ENCODE measurements at places on chromosomes 4 and X. TPM values are rescaled to one million over a fixed set of nuclear protein-coding genes. Genes with fewer than 3 reads are reported as not detected.

DNA sequence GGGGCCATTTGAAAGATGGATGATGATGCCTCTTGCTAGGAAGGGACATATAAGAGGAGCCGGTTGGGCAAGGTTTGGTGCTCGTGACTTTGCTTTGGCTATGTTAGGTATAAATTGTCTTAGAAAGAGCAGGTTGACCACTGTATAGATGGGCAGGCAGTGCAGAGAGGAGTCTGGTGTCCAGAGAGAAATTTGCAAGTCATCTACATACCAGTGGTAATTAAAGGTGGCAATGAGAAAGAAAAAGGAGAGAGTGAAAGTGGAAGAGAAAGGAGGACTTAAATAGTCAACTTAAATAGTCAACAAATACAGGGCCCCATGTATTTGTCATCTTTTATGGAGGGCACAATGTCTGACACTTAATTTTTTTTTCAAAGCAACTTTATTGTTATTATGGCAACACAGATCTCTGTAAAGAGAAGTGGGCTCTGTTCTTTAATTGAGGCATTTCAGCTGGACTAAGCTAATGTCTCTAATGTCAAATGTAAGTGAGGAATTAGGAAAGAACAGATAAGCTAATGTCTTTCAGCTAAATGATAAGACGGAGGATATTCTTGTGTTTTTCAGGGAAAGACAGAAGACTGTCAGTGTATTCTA lies 75.4 kb upstream of the ANXA3 start:
- no peak overlapping the region for H3K27ac ChIP-seq
- peaks cover 39% of the 10 kb centered on the region for H3K36me3 ChIP-seq
- H3K4me3 ChIP-seq = no peak overlapping the region
- H3K27me3 ChIP-seq = no peaks in the 10 kb centered on the region
- no peaks in the 10 kb centered on the region for H3K4me1 ChIP-seq

DNA sequence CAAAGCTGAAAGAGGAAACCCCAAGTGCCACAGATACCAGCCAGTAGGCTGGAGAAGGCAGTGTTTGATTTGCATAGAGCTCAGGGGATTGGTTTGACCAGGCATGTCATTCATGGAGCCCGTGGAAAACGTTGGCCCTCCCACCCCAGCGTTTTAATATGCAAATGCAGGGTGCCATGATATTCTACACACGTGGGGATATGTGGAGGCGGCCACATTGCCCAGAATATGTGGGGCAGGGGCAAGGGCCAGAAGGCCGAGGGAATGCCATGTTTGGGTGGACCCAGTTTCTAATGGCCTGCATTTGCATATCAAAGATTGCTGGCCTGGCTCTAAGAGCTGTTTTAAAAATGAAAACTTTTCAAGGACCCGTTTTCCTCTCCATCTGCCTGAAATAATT lies 71.1 kb downstream of the MAP9 start:
- DNase-seq = no peak
- no peaks in the 10 kb centered on the region for H3K36me3 ChIP-seq
- no peaks in the 10 kb centered on the region for H3K4me1 ChIP-seq
- H3K27me3 ChIP-seq = no peaks in the 10 kb centered on the region

- H3K27me3 ChIP-seq = peaks cover 3% of the 10 kb centered on the region
- H3K4me1 ChIP-seq = no peaks in the 10 kb centered on the region
- H3K4me3 ChIP-seq = no peak overlapping the region
- no peak overlapping the region for H3K27ac ChIP-seq
- DNase-seq = no peak
- H3K36me3 ChIP-seq = no peaks in the 10 kb centered on the region
Observed at GRCh38 chrX:23938690-23939089, 30.9 kb downstream of the CXorf58 start.

GRCh38 chrX:54825716-54826438 lies 18.3 kb downstream of the MAGED2 start:
- H3K27ac ChIP-seq = no peak overlapping the region
- no peaks in the 10 kb centered on the region for H3K36me3 ChIP-seq
- no peaks in the 10 kb centered on the region for H3K4me1 ChIP-seq
- H3K4me3 ChIP-seq = no peak overlapping the region
- DNase-seq = no peak
- H3K27me3 ChIP-seq = no peaks in the 10 kb centered on the region

The MTM1 gene
- 12.1 TPM for total RNA-seq

The FAT1 gene
- 264 TPM for total RNA-seq

Measured in progenitor cell of endocrine pancreas (in vitro differentiated cells).